Activated naive CD4-positive, alpha-beta T cell treated with Interleukin-2 at 50 U/mL for 16 hours (primary cell): ENCODE measurements at places on chromosomes 16 and 17.

DNA sequence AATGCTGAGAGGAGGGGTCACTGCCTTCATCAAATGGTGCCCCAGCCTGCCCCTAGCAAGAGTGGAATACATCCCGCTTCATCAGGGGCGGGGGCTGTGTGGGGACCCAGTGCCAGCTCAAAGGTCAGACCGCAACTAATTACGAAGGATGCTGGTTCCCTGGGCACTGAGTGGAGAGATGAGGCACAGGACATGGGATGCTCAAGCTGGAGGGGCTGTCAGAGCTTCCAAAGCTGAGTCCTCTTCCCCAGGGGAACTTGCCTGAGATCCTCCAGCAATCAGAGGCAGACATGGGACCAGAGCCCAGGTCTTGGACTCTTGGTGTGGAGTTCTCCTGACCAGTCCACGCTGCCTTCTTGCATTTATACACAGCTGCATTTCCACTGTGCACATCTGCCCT, 18.9 kb downstream of the UNC45B start:
- DNase-seq, result no peak

- no peak for DNase-seq
These were observed 23.9 kb downstream of the NLRC5 start for GRCh38 chr16:57013229-57013628.

- peak; percentile 15 for DNase-seq
These were observed 31.2 kb downstream of the TMEM238L start for GRCh38 chr17:10772425-10773380.

GRCh38 chr17:57986841-57987580, 1.0 kb downstream of the VEZF1 start:
- peak; percentile 44 for DNase-seq

GRCh38 chr16:75105306-75106061, 11.1 kb downstream of the LDHD start:
- no peak for DNase-seq

GRCh38 chr17:17985555-17985954, 12.9 kb downstream of the DRC3 start:
- no peak for DNase-seq

DNA sequence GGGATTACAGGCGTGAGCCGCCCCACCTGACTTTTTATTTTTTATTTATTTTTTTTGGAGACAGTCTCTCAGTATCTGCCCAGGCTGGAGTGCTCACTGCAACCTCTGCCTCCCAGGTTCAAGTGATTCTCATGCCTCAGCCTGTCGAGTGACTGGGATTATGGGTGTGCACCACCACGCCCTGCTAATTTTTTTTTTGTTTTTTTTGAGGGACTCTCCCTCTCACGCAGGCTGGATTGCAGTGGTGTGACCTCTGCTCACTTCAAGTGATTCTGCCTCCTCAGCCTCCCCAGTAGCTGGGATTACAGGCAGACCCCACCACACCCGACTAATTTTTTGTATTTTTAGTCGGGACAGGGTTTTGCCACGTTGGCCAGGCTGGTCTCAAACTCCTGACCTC, 7.7 kb downstream of the ZNF207 start:
- DNase-seq, result no peak

DNA sequence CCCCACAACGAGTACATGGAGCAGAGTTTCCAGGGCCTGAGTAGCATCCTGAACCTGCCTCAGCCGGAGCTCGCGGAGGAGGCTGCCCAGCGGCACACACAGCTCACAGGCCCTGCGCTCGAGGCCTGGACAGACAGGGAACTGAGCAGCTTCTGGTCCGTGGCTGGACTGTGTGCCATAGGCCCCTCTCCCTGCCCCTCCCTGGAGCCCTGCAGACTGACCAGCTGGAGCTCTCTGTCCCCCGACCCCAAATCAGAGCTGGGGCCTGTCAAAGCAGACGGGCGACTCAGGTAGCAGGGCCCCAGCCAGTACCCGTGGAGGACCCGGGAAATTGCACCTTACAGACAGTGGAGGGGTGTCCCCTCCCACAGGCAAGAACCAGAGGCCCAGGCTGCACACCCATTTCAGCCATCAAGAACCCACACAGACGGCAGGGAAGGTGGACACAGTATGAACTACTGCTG, 13.0 kb downstream of the MRPL27 start:
- DNase-seq, result no peak

DNA sequence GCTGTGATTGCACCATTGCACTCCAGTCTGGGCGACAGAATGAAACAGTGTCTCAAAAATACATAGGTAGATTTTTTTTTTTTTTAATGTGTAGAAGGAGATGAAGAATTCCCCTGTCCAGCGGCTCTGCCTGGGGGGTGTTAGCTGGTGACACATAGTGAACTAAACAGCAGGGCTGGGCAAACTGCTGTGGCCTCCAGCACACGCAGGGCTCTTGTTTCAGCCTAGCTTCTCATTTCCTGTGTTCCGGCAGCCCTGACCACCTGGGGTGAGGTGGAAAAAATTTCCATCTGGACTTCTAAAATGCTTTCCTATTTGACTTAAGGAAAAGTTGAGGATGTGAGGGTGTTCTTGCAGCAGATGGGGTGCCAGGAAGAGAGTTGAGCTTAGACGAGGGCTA, 33.3 kb upstream of the RGS9 start:
- DNase-seq, result no peak

DNA sequence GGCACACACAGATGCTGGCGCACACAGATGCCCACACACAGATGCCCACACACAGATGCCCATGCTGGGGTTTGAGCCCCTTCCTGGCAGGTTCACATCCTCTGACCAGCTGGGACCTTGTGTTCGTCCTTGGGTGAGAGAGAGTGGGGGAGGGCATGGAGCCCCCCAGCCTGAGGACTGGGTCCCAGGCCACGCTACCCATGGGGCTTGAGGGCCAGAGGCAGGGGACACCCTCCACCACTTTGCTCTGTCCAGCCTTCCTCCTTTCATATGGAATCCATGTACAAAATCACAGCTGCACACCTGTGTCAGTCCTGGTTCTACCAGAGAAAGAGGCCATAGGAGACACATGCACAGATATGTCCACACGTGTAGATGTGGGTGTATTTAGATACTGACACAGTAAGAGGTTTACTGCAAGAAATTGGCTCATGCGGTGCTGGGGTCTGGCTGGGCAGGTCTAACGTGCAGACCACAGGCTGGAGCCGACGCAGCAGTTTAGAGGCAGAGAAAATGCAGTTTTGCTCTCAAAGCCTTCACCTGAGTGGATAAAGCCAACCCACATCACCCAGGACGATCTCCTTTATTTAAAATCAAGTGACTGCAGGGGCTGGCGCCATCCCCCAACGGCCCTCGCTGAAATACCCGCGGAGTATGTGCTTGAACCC, 10.8 kb downstream of the SLC22A31 start:
- DNase-seq, result no peak

GRCh38 chr16:75272097-75272551, 20.7 kb upstream of the BCAR1 start:
- DNase-seq, result no peak

GRCh38 chr17:18921485-18921884, 30.5 kb upstream of the SLC5A10 start:
- no peak for DNase-seq

DNA sequence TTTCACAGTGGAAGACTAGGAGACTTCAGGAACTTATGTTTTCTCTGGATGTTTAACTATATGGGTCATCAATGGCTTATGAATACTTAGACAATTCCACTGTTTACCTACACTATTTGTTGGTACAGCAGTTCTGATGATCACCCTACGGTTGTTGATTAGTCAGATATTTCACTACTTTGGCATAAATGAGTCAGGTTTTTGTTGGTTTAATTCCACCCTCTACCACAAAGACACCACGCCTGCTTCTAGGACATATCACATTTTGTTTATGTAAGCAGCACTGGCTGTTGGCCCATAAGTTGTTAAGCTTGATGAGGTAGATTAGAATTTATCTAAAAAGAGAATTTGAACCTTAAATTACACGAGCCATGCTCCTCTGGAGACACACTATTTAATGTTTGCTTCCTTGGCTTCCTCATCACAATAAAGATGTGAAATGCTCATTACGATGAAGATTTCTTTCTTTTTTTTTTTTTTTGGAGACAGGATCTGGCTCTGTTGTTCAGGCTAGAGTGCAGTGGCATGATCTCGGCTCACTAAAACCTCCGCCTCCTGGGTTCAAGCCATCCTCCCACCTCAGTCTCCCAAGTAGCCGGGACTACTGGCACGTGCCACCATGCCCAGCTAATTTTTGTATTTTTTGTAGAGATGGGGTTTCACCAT, 4.3 kb downstream of the GDE1 start:
- peak; percentile 7 for DNase-seq

DNA sequence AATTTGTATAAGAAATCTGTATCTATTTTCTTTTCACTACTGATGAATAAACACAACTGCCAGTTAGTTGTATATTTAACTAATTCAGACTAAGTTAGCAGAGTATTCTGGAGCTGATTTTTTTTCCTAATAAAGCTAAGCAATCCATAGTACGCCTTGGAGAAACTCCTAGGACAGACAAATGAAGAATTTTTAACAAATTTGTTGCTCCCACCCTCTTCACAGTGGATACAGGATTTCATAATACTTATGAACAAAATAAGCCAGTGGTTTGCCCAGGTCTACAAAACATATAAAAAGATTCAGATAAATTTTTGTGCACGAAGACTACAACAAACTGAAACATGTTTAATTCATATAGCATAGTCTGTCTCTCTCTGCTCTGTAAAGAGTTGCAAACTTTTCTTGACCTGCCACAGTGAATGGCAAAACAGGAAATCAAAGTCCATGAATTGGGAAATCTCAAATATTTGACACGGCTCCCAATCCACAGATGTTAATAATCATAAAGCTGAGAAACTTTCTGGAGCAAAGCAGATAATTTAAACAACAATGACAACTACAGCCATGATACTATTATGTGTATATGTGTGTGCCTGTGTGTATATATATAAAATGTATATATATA, 594 bp upstream of the ABCA6 start:
- no peak for DNase-seq

- no peak for DNase-seq
These were observed 83.2 kb downstream of the WSCD1 start for GRCh38 chr17:6153375-6153774.

DNA sequence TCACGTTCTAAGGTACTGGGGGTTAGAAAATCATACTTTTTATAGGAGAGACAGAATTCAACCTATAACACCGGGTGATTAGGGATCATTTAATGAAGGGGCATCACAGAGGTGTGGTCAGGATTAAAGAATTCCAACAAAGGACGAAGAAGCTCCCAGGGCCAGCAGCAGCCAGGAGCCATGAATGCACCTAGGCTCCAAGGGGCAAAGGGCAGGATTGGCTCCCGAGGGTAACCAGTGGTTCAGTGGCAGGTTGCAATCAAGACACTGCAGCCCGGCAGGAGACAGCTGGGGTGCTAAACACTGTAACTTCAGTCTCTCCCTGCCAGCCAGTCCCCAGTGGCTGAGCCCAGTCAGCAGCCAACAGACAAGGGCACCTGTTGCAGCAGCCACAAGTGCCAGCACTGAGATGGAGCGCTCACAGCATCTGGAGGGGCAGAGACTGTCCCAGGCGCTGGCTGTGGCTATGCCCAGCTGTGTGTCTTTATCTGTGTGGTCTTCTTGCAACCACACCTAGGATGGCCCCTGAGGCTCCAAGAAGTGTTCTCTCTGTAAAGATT, 23.9 kb downstream of the DHRS7C start:
- DNase-seq, result no peak

GRCh38 chr16:1989209-1990100, at the start of gene SYNGR3:
SYNGR3 (plus strand) TSS chr16:1989970; CDS start chr16:1990103, 133 bp downstream.
- no peak for DNase-seq

DNA sequence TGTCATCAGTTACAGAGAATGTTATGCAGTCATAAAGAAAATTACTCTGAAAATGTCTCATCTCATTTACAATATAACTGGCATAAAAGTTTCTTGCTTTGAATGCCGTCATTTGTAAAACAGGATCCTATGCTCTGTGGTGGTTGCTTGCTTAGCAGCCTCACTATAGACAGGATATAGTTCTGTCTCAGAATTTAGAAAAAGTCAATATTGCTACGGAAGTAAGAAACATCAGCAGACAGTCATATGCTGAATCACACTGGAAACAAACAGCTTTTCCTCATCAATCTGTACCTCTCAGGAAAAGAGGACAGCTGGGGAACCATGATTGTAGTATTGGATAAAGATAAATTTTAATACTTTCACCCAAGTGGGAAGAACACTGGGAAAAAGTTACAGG, 105.5 kb downstream of the MYO1D start:
- no peak for DNase-seq

- DNase-seq, result no peak
These were observed 220 bp upstream of the ARHGAP44 start for GRCh38 chr17:12789075-12789480.

DNA sequence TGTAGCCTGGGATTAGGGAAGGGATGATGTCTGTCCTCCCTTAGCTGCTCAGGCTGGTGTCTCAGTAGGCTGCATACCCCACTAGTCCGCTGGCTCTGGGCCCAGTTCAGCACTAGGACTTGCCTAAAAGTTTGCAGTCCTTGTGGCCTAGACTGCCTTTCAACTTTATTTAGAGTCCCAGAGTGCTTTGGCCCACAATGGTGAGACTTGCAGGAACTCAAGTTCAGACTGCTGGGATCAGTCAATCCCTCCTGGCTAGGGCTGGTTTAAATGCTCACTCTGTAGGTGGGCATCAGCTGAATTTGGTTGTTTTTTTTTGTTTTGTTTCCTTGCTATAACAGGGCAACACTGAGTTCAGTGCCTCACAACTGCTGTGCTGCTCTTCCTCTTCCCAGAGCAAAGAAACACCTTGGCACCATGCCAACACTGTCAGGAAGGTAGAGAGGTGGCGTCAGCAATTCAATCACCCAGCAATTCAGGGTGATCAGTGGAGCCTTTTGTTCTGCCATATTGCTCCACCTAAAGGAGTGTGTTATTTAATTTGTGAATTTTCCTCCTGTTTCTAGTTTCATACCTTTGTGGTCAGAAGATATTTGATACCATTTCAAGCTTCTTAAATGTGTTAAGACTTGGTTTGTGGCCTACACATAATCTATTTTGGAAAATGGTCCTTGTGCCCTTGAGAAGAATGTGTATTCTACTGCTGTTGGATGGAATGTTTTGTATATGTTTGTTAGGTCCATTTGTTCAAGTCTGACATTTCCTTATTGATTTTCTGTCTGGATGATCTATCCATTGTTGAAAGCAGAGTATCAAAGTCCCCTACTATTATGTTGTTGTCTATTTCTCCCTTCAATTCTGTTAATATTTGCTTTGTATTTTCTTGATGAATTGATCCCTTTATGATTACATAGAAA, 284.0 kb upstream of the PMFBP1 start:
- DNase-seq, result no peak

- DNase-seq, result no peak
These were observed 442.3 kb upstream of the MON1B start for GRCh38 chr16:76748461-76749348.

GRCh38 chr16:81778861-81779535, at the start of gene PLCG2:
PLCG2 (plus strand) TSS chr16:81779291; CDS start chr16:81785990, 6,699 bp downstream.
- peak; percentile 74 for DNase-seq

DNA sequence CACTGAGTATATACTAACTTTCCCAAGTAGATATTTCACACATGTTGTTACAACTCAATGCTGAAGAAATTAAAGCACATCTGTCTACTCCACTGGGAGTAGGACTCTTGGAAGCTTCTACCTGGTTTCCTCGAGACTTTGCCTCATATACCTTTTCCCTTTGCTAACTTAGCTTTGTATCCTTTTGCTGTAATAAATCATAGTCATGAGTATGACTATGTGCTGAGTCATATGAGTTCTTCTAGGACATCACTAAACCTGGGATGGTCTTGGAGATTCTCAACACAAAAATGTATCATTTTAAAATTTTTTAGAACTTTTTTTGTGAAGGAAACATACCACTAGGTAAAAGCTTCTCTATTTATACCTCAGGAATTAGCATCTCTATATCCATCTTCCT, 39.8 kb downstream of the ABCA5 start:
- no peak for DNase-seq

- peak; percentile 97 for DNase-seq
These were observed 2.7 kb downstream of the CETP start for GRCh38 chr16:56964243-56965148.
